ENCODE measurements at places on chromosomes 3 and 15. TPM values are rescaled to one million over a fixed set of nuclear protein-coding genes. Genes with fewer than 3 reads are reported as not detected.

Gene CDC25A
- 0.38 TPM for total RNA-seq

- DNase-seq, result no peak
Measured at GRCh38 chr15:70535955-70536338, 227.4 kb downstream of the UACA start.

Gene ANKRD63
- not detected for total RNA-seq

Gene SLC25A26
- total RNA-seq, result 33.4 TPM

DNA sequence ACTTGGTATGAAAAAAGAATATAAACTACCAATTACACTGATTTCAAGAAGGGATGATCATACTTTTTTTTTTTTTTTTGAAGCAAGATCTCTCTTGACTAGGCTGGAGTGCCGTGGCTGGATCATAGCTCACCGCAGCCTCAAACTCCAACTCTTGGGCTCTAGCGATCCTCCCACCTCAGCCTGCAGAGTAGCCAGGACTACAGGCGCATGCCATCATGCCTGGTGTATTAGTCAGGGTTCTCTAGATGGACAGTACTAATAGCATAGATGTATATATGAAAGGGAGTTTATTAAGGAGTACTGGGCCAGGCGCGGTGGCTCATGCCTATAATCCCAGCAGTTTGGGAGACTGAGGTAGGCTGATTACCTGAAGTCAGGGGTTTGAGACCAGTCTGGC, 11.5 kb upstream of the SEC11A start:
- no peak for DNase-seq

Gene IQGAP1
- total RNA-seq, result 44.1 TPM

Data from psoas muscle (tissue), 8 donors.